Nasal cavity respiratory epithelium epithelial cell of viscerocranial mucosa (primary cell): ENCODE measurements at places on chromosomes 3 and 15. TPM values are rescaled to one million over a fixed set of nuclear protein-coding genes. Genes with fewer than 3 reads are reported as not detected.

Gene GABRG3
- not detected in 2 replicates for total RNA-seq

Gene SAMMSON
- total RNA-seq: not detected in 2 replicates

Gene GTF2A2
- 29.4 and 32.5 TPM in 2 replicates for total RNA-seq

Gene ITIH1
- not detected in 2 replicates for total RNA-seq

Gene FOXB1
- total RNA-seq: not detected in 2 replicates

Gene MYH15
- under 0.01 and 0.07 TPM in 2 replicates for total RNA-seq

Gene SLCO2A1
- total RNA-seq: under 0.01 TPM in 2 replicates
